ENCODE measurements at places on chromosomes 13 and 19. TPM values are rescaled to one million over a fixed set of nuclear protein-coding genes. Genes with fewer than 3 reads are reported as not detected.

GRCh38 chr13:95552539-95553441 is at the start of gene CLDN10:
CLDN10 (plus strand) TSS chr13:95552720; CDS start chr13:95552754, 34 bp downstream.
- DNase-seq = peak; percentile 72

CCNE1 gene
- total RNA-seq = 3.2 TPM

DNA sequence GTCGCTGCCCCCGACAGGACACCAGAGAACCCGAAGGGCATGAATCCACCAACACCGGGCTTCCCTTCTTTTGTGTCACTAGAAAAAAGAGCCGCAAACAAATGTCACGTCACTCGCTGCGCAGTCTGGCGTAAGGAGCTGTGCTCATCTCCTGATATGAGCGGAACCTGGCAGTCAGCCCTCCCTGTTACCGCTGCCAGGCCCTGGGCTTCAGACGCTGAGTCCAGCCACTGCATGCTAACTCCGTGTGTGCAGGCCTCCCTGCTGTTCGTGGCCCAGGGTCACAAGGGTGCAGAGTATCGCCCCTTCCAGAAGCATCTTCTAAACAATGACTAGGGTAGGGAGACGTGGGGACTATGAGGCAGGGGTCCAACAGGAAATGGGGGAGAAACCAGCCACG is 71.3 kb downstream of the SLC7A1 start:
- no peak for DNase-seq

DNA sequence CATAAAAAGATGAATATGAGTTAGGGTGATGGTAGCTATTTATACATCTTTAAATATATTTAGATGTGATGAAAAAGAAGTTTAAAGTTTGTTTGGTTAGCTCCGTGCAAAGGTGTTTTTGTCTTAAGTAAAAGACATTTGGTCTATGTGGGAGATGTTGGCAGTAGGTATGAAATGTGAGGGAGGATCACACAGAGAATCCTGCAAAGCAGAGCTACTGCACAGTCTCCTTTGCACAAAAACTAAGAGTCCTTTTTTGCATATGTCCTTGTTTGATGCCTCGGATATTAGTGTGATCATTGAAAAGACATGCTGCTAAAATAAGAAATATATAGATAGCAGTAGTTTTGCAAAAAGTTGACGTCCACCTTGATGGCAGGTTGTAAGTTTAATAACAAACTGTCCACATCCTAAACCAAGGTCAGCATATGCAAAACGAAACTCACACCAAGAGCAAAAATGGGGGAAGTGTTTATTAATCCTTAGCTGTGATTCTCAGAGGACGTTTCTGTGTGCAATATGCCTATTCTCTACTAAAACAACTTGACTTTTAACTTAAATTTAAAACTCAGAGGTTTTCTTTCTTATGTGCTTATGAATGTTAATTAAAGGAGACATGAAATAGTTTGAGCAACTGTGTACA is 870.1 kb downstream of the PCDH9 start:
- DNase-seq = no peak

DNA sequence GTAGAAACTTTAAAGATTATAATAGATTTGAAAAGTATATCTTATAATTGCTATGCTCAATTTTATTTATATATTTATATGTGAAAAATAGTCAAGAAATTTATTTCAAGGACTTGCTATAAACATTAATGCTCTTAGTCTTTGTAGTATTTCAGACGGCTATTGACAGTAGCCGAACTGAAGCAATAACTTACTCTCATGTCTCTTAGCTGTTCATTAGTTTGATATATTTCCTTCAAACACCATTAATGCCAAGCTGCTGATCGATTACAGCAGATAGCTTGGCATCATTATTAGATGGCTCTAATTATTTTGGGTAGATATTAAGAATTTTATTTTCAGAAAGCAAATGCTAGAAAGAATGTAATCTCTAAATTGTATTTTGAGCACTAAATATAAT is 1151.5 kb upstream of the SPRY2 start:
- DNase-seq = no peak

RNF113B gene
- total RNA-seq = not detected

DNA sequence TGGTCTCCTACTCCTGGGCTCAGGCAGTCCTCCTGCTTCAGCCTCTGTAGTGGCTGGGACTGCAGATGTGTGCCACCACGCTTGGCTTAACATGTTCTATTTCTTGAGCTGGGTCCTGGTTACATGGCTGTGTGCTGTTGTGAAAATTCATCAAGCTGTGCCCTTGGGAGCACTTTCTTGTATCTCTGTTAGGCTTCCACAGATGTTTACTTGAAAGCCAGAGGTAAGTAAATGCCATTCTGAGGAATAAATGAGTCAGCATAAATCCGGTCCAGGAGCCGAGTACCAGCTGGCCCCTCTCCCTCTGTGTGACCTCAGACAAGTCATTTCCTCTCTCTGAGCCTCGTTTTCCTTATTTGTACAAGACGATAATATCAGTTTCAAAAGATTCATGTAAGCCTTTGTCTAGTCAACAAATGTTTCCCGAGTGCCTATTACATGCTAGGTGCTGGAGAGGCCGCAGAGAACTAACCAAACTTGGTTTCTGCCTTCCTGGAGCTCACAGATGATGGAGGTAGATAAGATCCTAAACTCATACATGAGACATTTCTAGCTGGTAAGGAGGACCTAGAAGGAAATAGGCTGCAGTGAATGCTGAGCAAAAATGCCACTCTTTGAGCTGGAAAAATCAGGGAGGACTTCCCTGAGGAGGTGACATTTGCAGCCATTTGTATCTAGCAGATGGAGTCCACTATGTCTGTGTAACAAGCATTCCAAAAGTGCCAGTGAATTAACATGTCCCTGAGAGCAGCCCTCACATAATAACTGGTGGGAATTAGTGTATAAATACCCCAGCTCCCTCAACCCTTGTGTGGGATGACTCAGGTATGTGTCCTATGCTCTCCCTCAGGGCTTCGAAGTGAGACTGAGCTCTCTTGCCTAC is 2.7 kb upstream of the RASAL3 start:
- no peak for DNase-seq

TRPM4 gene
- 158 TPM for total RNA-seq

DNA sequence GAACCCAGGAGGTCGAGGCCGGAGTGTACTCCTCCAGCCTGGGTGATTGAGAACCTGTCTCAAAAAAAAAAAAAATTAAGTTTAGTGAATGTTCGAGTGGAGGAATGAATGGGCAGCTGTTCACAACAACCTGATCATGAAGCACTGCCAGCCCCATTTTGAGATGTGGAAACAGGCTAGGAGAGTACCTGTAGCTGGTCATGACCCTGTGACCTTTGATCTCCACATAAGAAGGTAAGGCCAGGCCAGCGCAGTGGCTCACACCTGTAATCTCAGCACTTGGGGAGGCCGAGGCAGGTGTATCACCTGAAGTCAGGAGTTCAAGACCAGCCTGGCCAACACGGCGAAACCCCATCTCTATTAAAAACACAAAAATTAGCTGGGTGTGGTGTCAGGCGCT is 7.6 kb downstream of the RAVER1 start:
- DNase-seq = no peak

RASIP1 gene
- total RNA-seq = 26.8 TPM

GPR18 gene
- not detected for total RNA-seq

DNA sequence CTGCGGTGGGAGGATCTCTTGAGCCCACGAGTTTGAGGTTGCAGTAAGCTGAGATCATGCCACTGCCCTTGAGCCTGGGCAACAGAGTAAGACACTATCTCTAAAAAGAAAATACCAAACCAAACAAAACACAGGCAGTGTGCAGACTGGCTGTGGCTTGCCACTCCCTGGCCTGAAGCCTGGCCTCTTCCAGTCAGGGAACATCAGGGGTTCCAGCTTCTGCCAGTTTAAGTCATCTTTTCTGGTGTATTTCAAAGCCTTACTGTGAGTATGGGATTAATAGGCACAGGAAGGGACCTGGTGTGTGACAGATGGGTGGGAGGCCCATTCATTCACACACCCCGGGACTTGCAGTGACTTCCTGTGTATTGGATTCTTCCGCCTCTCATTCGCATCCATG is 27.0 kb upstream of the F2RL3 start:
- no peak for DNase-seq

WDR18 gene
- total RNA-seq = 19.1 TPM

GRCh38 chr19:35513628-35514281 is at the start of gene DMKN:
DMKN (minus strand) TSS chr19:35513649; CDS start chr19:35513475, 174 bp downstream.
- peak; percentile 58 for DNase-seq

CD37 gene
- not detected for total RNA-seq
